ENCODE measurements at places on chromosomes 5 and 9.
A peak's percentile ranks its signal among the peaks of the same experiment; 100 is the strongest.

DNA sequence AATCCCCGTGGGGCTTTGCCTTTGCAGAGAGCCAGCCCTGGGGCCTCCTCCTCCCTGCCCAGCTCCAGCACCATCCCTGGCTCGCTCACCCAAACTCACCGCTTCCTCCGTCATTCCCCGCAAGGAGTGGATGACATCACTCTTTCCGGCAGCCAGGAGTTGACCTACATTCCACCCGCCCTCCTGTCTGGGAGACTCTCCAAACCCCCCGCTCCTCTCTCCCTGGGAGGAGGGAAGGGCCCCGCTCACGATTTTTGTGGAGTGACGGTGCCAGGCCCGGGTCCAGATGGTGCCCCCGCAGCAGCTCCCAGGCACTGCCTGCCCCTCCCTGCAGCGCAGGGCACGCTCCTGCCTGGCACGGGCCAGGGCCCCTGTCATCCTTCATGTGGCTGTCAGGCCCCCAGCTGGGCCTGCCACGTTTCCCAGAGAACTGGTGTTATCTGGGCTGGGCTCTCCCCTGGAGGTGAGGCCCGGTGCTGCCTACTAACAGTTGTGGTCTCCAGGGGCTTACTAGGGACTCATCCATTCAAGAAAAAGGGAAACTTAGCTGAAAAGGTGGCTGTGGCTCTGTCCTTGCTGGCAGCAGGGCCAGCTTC lies 52.3 kb downstream of the NTNG2 start:
- DNase-seq: peak; percentile 72

GRCh38 chr5:138573949-138574670 lies 1.1 kb downstream of the HSPA9 start:
- DNase-seq: no peak

DNA sequence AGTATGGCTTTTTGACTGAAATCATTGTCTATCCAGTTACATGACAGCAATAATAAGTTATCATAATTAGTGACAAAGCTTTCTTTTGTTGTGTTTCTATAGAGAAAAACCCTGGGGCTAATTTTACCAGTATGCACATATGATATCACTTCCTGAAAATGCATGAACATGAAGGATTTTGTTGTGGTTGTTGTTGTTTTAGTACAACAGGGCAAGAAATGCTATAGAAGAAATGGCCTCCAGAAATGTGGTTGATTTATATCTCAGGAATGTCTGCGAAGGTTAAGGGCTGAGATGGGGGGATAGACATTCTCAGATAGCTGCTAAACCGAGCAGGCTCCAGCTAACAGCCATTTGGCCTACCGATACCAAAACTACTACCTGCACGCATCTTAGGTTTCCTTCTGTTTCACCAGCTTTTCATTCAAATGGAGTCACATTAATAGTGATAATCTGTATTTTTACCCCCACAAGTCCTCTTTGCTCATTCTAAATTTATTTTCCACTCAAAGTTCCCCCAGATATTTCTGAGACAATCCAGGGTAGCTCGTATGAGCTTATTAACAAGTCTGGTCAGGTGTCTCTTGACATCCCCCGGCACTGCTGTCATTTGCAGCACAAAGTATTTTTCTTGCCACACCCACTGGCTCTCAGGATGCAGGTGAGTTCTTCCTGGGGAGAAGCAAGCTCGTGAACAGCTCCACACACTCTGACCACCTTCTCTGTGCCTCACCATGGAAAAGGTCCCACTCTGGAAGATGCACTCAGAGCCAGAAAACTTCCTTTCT lies 232.4 kb upstream of the GAS1 start:
- DNase-seq: no peak

- no peak for DNase-seq
These were observed 85.3 kb upstream of the SARDH start for GRCh38 chr9:133823189-133824105.
